CD8-positive, alpha-beta memory T cell (primary cell): ENCODE measurements at places on chromosomes 2 and 18. TPM values are rescaled to one million over a fixed set of nuclear protein-coding genes. Genes with fewer than 3 reads are reported as not detected.

Gene ADD2
- 1.2 TPM for total RNA-seq

Gene CNRIP1
- total RNA-seq = not detected

Gene SH3YL1
- total RNA-seq = 19.7 TPM

Gene SCYGR4
- total RNA-seq = not detected

Gene ANKRD30BL
- total RNA-seq = not detected

Gene VWC2L
- total RNA-seq = not detected

Gene SCN9A
- total RNA-seq = not detected

Gene ACVR1
- total RNA-seq = 18.3 TPM

Gene MDH1B
- total RNA-seq = 1.2 TPM

Gene CRYGD
- total RNA-seq = not detected

DNA sequence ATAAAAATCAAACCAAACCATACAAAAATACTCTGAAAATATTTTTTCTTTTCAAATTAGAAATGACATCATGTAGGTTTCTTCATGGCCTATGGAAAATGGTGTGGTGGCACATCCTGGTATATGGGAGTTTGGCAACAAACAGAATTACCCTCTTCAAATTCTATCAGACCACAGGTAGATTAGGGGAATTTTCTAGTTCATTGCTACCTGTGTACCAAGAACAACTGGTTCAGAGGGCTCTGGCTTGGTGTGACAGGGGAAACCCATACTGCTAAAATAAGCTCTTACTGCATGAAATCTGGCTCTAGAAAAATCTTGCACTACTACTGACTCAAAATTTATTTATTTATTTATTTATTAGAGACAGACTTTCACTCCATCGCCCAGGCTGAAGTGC lies 63.4 kb upstream of the PELI1 start:
- H3K27me3 ChIP-seq = no peaks in the 10 kb centered on the region
- no peak for DNase-seq
- H3K36me3 ChIP-seq = no peaks in the 10 kb centered on the region
- no peak overlapping the region for H3K4me3 ChIP-seq
- H3K4me1 ChIP-seq = peaks cover 28% of the 10 kb centered on the region
- H3K27ac ChIP-seq = no peak overlapping the region

DNA sequence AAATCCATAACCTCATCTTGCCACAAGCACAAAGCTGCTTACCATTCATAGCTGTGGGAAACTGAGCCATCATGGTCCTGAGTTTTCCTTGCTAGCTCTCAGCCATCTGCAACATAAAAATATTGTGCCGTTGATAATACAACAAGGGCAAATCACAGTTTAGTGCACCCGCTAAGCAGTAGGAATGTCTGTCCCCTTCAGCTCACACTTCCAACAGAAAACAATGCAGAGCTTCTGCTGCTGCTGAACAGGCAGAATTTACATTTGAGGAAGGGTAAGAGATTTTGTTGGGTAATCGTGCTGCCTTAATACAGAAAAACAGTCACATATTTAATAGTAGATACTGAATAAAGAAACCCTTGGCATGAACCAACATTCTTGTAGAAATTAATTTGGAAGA lies 32.3 kb downstream of the ITSN2 start:
- H3K4me1 ChIP-seq = peaks cover 13% of the 10 kb centered on the region
- no peaks in the 10 kb centered on the region for H3K36me3 ChIP-seq
- H3K27ac ChIP-seq = no peak overlapping the region
- no peaks in the 10 kb centered on the region for H3K27me3 ChIP-seq
- no peak for DNase-seq
- no peak overlapping the region for H3K4me3 ChIP-seq

- H3K27ac ChIP-seq = no peak overlapping the region
- DNase-seq = peak; percentile 91
- no peaks in the 10 kb centered on the region for H3K36me3 ChIP-seq
- H3K4me3 ChIP-seq = peak overlapping the region; percentile 43
- peaks cover 71% of the 10 kb centered on the region for H3K4me1 ChIP-seq
These were observed 64.0 kb upstream of the CABLES1 start for GRCh38 chr18:23071285-23071684.

DNA sequence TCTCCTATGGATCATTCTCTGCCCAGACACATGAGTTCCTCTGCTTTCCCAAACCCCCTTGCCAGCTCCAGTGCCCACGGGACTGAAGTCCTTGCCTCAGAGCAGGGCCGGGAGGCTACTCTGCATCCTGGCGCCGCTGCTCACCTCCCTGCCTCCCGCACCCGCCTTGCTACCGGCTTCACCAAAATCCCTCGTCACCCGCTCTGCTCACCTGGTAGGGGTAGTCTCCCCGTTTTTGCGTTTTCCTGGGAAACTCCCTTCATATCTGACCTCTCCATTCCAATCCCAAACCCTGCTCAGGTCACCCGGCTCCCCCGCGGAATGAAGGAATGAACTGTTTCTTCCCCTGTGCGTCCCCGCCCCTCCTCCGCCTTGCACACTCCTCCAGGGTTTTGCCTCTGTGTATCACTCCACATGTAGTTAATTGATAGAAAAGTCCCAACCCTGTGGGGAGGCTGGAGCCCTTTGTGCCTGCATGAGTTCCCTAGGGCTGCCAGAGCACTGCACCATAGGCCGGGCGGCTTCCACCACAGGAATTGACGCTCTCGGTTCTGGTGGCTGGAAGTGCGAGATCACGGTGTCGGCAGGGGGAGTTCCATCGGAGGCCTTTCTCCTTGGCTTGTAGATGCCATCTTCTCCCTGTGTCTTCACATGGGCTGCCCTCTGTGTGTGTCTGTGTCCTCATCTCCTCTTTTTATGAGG lies 2.0 kb upstream of the DGKD start:
- H3K4me3 ChIP-seq = no peak overlapping the region
- H3K4me1 ChIP-seq = peaks cover 31% of the 10 kb centered on the region
- no peak for DNase-seq
- H3K36me3 ChIP-seq = no peaks in the 10 kb centered on the region
- H3K27me3 ChIP-seq = no peaks in the 10 kb centered on the region
- H3K27ac ChIP-seq = no peak overlapping the region

DNA sequence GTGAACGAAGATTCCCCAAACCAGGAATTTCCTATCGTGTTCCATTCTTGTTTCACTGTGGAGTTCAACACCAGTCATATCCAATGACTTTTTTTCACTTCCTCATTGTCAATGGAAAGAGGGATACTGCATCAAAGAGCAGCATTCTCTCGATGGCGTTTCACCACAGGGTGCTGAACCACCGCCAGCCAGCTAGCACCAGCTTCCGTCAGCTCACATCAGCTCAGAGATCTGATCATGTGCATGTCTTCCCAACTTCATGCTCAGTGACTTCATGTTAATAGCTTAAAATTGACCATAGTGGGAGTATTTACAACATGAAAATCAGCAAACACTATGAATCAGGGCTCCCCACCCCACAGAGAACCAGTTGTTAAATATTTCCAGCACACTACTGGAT lies 359.9 kb downstream of the TNS1 start:
- H3K4me1 ChIP-seq = no peaks in the 10 kb centered on the region
- H3K36me3 ChIP-seq = no peaks in the 10 kb centered on the region

GRCh38 chr2:38076710-38077430 lies 919 bp upstream of the CYP1B1 start:
- no peaks in the 10 kb centered on the region for H3K4me1 ChIP-seq
- no peak overlapping the region for H3K27ac ChIP-seq
- DNase-seq = no peak
- no peaks in the 10 kb centered on the region for H3K27me3 ChIP-seq
- no peak overlapping the region for H3K4me3 ChIP-seq

DNA sequence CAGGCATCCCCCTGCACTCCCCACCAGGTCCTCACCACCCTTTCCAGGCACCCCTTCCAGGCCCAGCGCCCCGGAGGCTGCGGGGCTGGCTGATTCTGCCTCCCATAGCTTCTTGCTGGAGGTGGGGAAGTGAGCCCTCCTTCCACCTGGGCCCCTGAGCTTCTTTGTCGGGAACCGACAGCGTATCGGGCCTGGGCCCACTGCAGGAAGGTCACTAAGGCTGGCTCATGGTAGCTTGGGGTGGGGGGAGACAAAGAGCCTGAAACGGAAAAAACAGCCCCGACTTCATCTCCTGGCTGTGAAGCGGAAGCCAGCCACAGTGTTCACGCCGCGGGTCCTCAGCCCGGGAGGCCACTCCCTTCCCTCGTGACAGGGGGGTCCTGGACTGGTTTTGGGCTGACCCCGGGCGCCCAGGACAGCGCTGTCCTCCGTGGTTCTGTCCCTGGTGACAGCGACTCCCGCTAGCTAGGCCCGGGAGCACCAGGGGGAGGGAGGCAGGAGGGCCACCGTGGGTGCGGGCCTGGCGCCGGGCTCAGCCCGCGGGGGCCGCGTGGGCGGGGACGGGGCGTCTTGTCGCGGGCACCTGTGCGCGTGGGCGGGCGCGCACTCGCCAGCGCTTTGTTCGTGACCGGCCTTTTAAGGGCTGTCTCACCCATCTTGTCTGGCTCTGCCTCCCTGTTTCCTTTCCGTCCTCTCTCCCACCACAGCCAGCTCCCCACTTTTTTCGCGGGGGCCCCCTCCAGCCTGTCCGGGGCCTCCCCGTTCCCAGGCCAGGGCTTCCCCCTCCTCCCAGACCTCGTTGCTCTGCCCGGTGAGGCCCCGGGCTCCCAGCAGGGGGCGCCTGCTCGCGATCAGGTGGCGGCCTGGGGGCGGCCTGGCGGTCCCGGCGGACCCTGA lies 64.9 kb downstream of the DNMT3A start:
- no peaks in the 10 kb centered on the region for H3K27me3 ChIP-seq
- peaks cover 74% of the 10 kb centered on the region for H3K4me1 ChIP-seq
- H3K4me3 ChIP-seq = peak overlapping the region; percentile 41
- H3K27ac ChIP-seq = peak overlapping the region; percentile 63
- DNase-seq = peak; percentile 86

DNA sequence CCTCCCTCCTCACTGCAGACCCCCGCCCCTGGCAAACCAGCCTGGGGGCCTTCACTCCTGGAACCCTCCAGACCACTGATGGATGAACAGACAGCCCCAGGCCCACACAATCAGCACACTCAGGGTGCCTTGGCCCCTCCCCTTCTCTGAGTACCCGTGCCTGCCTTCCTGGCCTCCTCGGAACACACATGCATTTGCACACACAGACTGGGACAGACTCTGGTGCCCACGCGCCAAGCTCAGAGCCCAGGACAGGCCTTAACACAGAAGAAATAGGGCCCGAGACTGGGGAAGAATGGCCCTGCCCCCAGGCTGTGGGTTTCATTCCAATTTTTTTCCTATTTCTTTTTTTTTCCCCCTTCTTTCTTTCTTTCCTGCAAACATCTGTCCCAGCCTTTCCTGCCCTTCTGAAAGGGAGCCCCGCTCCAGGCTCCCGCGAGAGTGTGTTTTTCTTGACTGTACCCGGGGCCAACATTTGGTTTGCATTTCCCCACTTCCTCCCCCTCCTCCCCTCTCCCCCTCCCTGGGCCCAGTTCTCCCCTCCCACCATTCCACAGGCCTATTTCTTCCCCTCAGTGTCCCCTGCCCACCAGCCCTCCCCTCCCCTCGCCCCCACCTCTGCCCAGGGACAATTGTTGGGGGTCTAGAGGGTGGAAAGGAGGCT lies 618 bp upstream of the TNS1 start:
- H3K36me3 ChIP-seq = no peaks in the 10 kb centered on the region
- no peak overlapping the region for H3K27ac ChIP-seq
- no peak overlapping the region for H3K4me3 ChIP-seq
- no peak for DNase-seq

- H3K27me3 ChIP-seq = no peaks in the 10 kb centered on the region
- no peaks in the 10 kb centered on the region for H3K4me1 ChIP-seq
- DNase-seq = no peak
- H3K4me3 ChIP-seq = no peak overlapping the region
- H3K27ac ChIP-seq = no peak overlapping the region
These were observed 467.4 kb upstream of the FANCL start for GRCh38 chr2:58708565-58708964.

GRCh38 chr2:60411295-60411694 lies 142.2 kb downstream of the BCL11A start:
- no peaks in the 10 kb centered on the region for H3K4me1 ChIP-seq
- H3K27me3 ChIP-seq = no peaks in the 10 kb centered on the region
- H3K4me3 ChIP-seq = no peak overlapping the region
- DNase-seq = no peak
- no peak overlapping the region for H3K27ac ChIP-seq

GRCh38 chr18:51278045-51278649 lies 80.7 kb upstream of the MEX3C start:
- H3K27me3 ChIP-seq = no peaks in the 10 kb centered on the region
- no peaks in the 10 kb centered on the region for H3K36me3 ChIP-seq
- DNase-seq = no peak
- H3K27ac ChIP-seq = no peak overlapping the region
- H3K4me1 ChIP-seq = no peaks in the 10 kb centered on the region

- no peak overlapping the region for H3K4me3 ChIP-seq
- no peak for DNase-seq
- no peaks in the 10 kb centered on the region for H3K36me3 ChIP-seq
- no peak overlapping the region for H3K27ac ChIP-seq
These were observed 77.9 kb upstream of the FZD7 start for GRCh38 chr2:201955702-201956141.

DNA sequence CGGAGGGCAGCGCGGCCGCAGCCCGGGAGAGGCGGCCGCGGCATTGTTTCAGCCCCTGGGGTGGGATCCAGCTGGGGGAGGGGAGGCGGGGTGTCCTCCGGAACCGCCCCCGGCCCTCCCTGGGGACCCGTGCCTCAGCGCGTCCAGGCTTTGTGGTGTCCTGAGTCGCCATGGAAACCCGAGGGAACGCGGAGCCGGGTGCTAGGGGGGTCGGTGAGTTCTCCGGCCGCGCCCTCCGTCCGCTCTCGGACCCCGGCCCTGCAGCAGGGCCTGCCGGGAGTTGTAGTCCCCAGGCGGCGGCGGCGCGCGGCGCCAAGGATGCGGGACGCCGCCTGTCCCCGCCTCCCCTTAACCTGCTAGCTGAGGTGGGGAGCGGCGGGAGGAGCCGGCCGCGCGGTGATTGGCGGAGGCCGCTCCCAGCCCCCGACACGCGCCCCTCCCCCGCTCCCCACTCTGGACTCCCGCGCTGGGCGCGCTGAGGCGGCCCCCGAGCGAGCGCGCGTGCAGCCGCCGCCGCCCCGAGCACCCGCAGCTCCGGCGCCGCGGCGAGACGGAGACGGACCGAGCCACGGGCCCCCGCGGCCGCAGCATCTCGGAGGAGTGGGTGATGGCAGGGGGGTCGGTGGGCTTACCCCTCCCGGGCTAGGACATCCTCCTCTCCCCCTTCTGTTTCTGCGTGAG lies at the start of gene DPYSL5:
DPYSL5 (plus strand) TSS at position 478 of the 681 bp plus-strand sequence. CDS start 50,368 bp downstream, outside the sequence.
- peaks cover 51% of the 10 kb centered on the region for H3K27me3 ChIP-seq
- DNase-seq = no peak
- H3K4me1 ChIP-seq = peaks cover 19% of the 10 kb centered on the region
- H3K4me3 ChIP-seq = no peak within 1 kb of the TSS
- H3K36me3 ChIP-seq = no peaks in the 10 kb centered on the region
- no peak within 1 kb of the TSS for H3K27ac ChIP-seq
